ENCODE measurements at places on chromosomes 12 and 14.

DNA sequence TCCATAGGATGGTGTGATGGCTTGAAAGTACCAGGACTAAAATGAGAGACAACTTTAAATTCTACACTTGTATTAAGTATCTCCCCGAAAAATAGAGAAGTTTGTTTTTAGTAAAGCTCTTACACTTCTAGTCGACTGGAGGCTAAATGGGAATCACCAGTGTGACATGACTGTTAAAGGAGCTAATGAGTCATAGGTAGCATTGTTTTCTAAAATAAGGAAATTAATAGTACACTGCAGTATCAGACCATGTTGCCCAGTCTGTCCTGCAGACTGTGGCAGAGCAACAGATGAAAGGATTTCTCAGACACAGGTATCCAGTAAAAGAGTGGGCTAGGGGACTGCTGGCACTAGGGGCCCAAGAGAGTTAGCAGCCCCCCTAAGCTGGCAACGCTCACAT is 140.1 kb downstream of the TMEM117 start:
- no peak for DNase-seq

DNA sequence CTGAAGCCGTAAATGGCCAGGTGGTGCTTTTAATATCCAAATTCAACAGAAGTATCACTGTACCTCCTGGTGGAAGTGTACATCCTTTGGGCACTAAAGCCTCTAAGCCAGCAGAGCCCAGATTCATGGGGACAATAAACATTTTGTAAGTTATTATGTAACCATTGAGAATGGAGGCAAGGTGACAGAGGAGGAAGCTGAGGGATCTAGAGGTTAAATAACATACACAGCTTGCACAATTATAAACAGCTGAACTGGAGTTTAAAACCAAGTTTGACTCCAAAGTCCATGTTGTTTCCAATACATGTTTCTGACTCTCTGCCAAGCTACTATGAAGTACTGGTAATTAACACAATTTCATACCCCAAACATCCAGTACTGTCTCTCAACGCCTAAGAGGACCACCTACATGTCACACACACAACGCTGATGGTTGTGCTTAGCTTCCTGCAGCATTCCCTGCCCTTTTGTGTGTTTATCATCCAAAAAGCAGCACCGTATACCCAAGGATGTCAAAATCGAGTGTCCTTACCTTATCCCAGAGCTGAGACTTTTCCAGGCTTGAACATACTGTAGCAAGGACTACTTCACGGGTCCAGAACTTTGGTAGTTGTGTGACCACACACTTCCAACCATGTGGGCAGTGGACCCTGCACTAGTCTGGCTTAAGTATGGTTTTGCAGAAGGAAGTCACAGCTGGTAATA is 41.3 kb downstream of the EGLN3 start:
- DNase-seq, result no peak

GRCh38 chr12:3740480-3741231 is 12.3 kb downstream of the CRACR2A start:
- no peak for DNase-seq

DNA sequence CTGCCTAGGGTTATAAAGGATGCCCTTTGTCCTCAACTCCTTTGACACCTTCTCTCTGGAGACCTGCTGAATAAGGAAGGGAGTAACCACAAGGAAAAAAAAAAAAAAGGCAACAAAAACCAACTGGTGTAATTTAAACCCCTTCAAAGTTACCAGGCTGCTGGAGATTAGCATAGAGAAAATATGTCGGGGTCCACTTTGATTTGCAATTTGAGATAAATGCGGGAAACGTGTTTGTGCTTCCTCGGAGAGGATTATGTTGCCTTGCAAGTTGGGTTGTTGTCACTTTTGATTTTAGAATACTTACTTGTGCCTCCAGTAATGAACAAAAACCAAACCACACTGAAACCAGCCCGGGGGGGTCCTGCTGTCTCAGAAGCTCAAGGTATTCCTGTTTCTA is 200.2 kb upstream of the MYL2 start:
- no peak for DNase-seq

- no peak for DNase-seq
These were observed 100.7 kb downstream of the TSPAN9 start for GRCh38 chr12:3177778-3178425.

- no peak for DNase-seq
These were observed 23.8 kb upstream of the LTBP2 start for GRCh38 chr14:74635847-74636246.

DNA sequence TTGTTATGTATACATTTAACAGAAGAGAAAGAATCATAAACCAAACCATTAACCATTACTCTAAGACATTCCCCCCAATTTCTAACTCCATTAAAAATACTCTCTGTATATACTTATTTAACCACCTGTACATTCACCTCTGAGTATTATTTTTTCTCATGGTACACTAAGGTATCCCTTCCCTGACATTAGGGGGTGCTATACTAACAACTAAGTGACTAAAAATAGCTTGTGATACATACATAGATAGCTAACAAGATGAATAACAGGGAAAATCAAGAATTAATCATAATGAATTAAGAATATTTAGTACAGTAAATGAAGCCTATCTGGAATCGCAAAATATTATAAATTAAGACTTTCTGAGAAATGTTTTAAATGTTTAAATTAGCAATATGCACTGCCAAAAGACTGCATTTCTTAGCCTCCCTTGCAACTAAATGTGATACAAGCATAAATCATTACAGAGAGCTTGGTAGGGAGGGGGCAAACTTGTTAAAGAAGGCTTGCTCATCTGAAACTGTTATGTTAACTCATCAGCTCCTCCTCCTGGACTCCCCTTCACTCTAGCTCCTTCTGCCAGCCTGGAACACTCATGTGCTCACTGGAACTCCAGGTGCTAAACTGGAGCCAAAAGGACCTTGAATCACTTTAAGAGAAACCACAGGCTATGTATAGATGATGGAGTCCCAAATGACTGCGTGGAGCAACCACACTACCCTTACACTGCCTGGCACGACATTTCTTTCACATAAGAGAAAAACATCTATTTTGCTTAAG is 14.9 kb downstream of the C2CD5 start:
- DNase-seq, result peak; percentile 44

DNA sequence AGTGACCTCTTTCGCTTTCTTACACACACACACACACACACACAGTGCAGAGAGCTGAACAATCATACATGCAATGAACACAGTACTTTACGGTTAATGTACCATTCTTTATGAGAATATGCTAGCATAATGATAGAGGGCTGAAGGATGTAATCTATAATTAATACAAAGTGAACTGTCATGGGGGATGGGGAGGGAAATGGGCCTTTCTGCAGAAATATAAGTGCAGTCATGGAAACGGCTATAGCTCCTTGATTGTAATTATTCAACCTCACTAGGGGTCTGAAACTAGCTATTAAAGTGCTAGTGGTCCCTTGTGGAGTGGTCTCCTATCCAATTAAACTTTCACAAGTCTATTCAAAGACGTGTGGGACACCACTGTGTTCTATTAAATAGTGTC is 443.2 kb upstream of the FOXG1 start:
- no peak for DNase-seq

GRCh38 chr12:31118347-31119191 is 44.9 kb downstream of the DDX11 start:
- peak; percentile 74 for DNase-seq

GRCh38 chr12:59046763-59047534 is 126.6 kb upstream of the LRIG3 start:
- no peak for DNase-seq

DNA sequence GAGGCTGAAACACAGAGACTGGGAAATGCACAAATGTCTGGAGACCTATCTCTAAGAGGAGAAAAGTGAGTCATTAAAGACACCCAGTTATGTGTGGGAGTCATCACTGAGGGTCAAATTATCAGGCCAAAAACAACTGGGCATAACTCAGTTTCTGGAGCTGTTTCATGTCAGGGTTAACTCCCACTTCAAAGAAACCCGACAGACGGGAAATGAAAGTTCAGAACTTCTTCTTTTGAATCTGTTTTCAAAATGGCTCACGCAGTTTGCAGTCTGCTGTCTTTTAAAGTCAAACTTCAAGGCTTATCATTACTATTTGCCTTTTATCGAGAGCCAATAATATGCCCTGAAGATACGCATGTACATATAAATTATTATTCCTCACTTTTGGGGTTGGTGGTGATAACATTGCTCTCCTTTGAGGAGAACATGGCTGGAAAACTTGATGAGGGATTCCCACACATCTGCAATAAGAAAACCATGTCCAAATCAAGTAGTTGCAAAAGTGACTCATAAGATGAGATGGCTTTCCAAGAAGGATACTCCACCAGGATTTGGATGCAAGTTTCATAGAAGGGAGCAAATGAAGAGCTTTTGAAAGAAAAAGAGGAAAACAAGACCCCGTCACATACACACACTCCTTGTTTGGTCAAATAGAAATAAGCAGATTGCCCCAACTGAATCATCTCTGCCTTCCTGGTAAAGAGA is 341.4 kb downstream of the ADAMTS20 start:
- peak; percentile 65 for DNase-seq

GRCh38 chr12:41936333-41936732 is 208.3 kb downstream of the GXYLT1 start:
- no peak for DNase-seq

DNA sequence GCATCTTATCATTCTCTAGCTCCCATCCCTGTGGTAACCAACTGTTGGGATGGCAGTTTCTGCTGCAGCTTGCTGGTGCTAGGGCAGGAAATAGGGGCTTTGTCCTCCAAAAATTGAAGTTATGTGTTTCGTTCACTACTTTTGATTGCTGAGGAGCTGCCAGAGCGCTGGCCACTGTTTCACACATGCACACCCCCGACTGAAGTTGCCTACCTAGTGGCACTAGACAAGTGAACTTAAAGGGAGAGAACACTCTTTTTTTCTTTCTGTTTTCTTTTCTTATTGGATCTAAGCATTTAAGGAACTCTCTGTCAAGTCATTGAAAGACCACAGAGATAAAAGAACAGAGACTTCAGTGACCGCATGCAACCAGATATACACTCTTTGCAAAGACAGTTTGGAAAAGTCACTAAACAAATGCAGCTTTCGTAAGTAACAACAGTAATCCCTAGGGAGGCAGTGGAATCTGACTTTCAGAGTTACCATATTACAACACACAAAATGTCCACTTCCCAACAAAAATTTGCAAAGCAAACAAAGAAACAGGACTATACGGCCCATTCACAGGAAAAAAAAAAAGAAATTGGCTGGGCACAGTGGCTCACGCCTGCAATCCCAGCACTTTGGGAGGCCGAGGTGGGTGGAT is 12.0 kb downstream of the TFCP2 start:
- no peak for DNase-seq

DNA sequence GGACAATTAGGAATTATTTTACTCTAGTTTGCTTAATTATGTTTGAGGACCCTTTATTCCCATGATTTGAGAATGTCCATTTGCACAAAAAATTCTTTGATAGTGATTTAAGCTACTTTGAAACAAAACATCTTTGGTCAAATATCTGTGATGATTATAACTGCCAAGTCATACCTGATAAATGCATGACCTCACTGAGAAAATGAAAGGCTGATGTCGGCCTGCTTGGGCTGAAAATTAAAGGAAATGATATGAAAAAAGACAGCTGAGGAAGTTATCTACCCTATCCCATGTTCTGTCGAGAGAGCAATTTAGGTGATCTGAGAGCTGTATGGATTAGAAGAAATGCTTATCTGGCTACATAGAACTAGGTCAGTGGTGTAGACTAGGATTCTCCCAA is 43.6 kb downstream of the ATL1 start:
- no peak for DNase-seq

DNA sequence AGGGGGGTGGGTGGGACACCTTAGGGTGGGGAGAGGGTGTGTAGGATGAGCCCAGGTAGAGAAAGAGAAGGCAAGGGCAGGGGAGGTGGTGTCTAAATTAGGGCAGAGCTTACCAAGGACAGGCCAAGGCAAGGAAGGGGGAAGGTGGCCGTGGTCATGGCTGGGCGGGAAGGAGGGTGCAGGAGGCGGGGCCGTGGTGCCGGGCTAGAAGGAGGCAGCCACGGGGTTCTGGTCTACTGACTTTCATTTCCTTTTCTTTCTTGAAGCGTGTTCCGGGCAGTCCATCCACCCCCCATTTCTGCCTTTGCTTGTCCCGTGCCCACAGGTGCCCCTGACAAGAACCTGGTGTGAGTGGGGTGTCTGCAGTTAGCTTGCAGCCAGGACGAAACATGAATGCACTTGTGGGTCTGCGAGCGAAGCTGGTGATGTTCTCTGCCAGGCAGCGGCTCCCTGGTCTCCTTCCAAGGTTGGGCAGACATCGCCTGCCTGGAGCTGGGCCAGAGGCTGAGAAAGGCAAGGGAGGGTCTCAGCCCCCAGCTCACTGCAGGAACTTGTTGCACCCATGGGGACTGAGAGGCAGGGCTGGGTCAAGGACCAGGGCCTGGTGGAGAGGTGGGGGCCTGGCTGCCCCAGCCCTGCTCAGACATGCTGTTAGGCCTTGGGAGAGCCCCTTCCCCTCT is 58.2 kb downstream of the KIF26A start:
- peak; percentile 77 for DNase-seq

DNA sequence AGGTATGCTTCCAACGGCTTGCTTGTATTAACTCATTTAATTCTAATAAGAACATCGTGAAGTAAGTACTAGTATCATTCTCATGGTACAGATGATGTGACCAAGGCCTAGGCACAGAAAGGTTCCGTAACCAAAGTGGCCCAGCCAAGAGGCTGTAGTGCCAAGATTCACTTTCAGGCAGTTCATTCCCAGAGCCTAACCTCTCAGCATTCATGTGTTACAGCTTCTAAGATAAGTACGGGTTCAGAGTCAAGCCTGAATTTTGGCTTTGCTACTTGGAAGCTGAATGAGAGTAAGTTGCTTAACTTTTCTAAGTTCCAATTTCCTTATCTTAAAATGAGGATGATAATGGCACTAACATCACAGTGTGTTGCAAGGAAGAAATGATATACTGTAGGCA is 379.9 kb downstream of the AEBP2 start:
- DNase-seq, result no peak

DNA sequence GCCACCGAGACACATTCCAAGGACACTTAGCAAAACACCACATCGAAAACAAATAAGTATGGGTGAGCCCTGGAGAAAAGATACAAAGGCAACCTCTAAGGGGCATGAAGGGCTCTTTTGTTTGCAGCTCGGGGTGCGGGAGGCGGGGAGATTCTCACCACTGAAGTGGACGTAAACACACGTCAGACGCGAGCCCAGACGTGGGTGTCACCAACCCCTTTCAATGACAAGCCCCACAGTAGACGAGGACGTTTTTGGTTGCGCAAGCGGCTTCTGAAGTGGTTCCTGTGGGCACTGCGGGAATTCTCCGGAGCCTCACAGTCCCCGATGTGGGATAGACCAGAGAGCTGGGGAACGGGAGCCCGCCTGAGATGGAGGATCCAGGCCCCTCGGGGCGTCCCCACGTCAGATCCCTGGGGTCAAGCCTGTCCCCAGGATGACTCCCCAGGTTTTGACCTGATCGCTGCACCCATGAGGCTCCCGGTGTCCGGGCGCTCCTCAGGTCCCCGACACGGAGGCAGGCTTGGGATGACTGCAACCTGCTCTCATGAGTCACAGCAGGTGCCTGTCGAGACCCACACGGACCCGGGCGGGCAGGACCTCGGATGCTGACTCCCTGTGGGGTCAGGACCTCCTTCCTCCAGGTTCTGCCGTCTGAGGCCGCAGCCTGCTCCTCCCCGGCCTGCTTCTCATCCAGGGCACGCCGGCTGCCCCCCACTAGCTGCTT is 20.3 kb upstream of the ADGRD1 start:
- no peak for DNase-seq
